Activated T-helper 1 cell treated with anti-CD3 and anti-CD28 coated beads, Interleukin-2, amount 50 U/mL, for 16 hours (primary cell): ENCODE measurements at places on chromosomes 6 and 20.

- DNase-seq: no peak
Observed at GRCh38 chr6:132140189-132140588, 189.0 kb upstream of the CCN2 start.

- DNase-seq: no peak
Observed at GRCh38 chr20:22824077-22824476, 211.0 kb upstream of the SSTR4 start.

DNA sequence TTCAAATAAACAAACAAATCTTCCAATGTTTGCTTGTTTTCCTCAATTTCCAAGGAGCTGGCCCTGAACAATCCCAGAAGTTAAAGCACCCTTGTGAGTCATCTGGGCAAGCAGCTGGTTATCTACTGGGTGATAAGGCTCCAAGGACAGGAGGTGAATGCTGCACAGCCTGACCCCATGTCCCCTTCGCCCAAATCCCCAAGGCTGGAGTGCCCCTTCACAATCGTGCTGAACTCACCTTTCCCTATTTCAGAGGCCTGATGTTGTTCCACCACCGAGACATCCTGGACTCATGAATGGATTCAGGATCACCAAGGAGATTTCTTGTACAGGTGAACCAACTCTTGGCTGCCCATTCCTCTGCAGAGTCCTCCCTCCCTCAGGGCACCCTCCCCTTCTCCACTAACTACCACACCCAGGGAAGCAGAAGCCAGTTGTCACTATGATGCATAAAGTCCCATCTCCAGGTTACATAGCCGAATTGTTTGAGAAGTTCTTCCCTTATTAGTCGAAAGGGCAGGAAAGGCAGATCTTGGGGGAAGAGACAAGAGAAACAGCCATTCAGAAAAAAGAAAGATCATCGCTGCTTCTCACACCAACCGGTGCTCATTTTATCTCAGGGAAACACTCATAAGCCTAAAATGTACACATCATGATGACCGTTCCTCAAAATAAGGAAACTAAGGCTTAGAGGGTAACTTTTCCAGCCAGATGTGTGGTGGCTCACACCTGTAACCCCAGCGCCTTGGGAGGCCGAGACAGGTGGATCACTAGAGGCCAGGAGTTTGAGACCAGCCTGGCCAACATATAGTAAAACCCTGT, 138.8 kb upstream of the RREB1 start:
- DNase-seq: no peak

DNA sequence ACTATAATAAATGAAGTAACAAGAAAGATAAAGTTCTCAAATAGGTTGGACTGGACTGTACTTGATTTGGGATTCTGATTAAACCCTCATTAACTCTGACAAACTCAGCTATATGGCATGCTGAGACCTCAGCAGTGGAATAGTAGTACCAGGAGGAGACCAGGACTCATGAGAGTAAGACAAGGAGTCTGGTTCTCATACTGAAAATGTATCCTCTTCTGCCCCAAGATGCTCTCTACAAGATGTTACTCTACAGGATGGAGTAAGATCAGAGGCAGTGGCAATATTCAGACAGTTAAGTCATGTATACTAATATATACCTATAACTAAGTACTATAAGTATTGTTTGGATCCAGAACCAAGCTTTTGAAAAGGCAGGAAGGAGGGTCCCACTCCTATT, 31.9 kb upstream of the SYNCRIP start:
- DNase-seq: no peak

- DNase-seq: no peak
Observed at GRCh38 chr6:35230950-35231349, 17.2 kb downstream of the SCUBE3 start.

GRCh38 chr6:16787128-16787682, 25.9 kb upstream of the ATXN1 start:
- no peak for DNase-seq

- DNase-seq: peak; percentile 64
Observed at GRCh38 chr6:138109042-138109997, 2.1 kb upstream of the PERP start.

DNA sequence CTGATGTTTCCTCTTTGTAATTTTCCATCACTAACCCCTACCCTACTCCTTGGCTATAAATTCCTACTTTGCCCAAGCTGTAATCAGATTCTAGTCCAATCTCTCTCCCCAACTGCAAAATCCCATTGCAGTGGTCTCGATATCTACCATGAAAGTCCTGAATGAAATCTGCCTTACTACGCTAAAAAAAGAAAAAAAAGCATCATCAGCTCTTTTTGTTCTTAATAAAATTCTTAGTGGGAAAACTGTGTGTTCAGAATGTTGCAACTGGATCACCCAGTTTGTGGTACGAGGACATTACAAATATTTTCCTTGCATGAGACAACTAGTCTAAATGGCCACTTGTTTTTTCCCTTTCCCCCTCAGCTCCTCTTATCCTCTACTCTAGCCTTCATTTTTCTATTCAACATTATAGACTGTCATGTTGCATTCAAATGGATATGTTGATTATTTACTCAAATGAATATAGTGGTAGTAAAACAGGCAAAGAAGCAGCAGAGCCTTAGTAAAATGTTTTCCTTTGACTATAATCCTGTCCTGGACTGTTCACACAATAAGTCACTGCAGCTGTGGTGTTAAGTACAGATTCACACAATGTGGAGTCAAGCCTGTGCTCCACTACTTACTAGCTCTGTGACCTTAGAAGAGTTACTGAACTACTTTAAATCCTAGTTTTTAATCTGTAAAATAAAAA, 527.1 kb upstream of the MARCKS start:
- no peak for DNase-seq

DNA sequence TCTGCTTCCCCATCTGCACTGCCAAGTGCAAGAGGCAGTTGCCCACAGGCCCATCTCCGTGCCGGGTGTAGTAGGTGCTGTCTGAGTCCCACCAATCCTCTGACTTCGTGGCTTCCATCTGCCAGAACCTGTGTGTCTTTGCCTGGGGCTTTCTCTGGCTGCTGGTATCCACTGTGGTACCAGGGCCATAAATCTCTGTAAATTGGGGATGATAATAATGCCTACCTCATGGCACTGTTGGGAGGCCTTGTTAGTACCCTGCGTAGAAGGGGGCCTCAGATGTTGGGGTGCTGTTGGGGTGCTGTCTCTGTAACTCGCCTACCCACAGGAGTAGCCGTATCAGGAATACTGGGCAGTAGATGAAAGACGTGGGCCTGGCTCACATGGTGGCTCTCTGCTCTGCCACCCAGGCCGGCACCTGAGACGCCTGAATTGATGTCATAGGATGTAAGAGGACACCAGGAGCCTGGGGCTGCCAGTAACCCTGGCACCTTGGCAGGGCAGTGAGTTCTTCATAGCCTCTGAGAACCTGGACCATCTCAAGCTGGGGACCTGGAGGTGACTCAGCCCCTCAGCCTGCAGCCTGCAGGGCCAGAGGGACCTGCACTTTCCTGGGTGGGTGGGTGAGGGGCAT, 94.1 kb upstream of the RNF24 start:
- no peak for DNase-seq

DNA sequence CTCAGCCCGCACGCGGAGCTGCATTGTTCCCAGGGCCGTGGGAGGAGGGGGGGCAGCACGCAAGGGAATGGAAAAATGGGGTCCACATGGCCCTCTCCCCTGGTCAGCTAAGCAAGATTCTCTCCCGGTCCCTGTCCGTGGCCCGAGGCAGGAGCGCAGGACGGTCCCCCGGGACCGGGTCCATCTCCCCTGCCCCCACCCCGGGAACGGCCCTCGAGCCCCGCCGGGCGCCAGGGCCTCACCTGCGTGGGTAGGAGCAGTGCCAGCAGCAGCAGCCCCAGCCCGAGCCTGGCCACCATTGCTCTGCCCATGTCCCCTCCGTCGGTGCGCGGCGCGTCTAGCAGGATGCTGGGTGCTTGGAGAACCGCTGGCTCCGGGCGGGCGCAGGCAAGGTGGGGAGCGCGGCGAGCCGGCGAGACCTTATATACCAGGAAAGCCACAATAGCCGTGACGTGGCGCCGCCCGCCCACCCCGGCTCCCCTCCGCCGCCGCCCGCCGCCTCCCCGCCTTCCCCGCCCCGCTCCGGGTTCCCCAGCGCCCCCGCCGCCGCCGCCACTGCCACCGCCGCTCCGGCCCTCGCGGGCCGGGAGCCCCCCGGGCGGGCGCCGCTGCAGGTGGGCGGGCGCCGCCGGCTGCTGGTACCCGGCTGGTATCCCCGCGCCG, at the start of gene CD24:
TSS of gene CD24 (minus strand) at position 394 of the 663 bp plus-strand sequence. CDS start at position 311, 83 bp downstream.
- DNase-seq: no peak

- DNase-seq: no peak
Observed at GRCh38 chr6:20399518-20399917, 2.2 kb upstream of the E2F3 start.

DNA sequence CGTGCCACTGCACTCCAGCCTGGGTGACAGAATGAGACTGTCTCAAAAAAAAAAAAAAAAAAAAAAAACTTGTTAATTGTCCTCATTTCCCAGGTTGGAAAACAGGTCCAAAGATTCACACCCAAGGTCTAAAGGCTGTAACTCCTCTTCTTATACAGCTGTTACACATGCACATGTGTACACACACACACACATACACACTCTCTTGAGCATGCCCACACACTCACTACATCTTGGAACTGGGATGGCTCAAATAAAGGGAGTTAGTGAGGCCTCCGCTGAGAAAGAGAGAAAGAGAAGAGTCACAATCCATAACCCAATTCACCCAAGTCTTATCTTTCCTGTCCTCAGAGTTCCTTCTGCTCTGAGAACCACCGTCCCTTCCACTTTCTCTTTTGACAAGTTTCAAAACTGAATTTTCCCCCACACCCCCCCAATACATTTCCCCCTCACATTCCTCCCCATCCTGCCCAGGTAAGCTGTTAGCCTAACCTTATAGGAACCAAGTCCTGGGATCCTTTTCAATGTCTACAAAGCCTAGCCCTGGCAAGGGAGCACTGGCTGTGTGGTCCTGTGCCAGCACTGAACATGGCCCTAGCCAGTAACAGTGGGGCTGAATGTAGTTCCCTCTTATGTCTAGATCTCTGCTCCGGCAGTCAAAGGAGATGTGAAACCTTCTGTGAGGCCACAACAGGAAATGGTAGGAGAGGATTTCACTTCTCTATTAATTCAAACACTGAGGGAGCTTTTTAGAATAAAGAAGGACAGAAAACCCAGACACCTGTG, 3.2 kb upstream of the HLA-DMB start:
- DNase-seq: no peak

- DNase-seq: no peak
Observed at GRCh38 chr6:45378334-45378926, 696 bp upstream of the SUPT3H start.

DNA sequence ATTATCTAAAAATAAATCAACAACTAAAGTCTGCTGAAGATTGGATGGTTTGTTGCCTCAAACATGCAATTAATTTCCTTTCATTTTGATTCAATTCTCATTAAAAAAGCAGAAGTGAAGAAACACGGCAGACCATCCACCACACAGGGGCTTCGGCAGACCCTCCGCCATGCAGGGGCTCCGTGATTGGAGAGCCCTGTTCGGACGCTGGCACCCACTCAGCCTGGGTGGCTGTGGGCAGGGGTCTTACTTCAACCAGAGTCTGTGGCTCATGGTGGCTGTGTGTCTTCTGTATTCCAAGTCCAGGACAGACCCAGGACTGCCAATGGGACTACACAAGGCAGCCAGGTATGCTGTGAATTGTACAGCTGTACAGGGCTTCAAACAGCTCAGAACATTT, 86.9 kb upstream of the FRMD1 start:
- DNase-seq: no peak

- DNase-seq: no peak
Observed at GRCh38 chr6:20572940-20573339, 38.7 kb downstream of the CDKAL1 start.

GRCh38 chr6:45231660-45232059, 96.5 kb upstream of the RUNX2 start:
- DNase-seq: no peak

- DNase-seq: no peak
Observed at GRCh38 chr6:19663479-19663878, 173.7 kb upstream of the ID4 start.

DNA sequence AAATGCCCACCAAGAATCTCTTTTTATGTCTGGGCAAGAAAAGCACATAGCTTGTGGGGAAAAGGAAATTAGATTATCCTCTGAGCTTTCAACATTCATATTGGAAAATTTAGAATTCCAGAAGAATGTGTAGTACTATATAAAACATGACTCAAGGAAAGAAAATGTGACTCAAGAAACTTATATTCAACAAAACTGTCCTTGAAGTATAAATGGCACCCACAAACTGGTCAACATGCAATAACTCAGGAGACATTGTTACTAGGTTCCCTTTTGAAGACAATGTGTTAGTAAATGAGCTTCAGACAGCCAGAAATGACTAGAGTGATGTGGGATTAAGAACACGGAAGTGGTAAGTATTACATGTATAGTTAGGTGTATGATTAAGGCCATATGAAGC, 26.1 kb upstream of the TINAG start:
- DNase-seq: no peak

DNA sequence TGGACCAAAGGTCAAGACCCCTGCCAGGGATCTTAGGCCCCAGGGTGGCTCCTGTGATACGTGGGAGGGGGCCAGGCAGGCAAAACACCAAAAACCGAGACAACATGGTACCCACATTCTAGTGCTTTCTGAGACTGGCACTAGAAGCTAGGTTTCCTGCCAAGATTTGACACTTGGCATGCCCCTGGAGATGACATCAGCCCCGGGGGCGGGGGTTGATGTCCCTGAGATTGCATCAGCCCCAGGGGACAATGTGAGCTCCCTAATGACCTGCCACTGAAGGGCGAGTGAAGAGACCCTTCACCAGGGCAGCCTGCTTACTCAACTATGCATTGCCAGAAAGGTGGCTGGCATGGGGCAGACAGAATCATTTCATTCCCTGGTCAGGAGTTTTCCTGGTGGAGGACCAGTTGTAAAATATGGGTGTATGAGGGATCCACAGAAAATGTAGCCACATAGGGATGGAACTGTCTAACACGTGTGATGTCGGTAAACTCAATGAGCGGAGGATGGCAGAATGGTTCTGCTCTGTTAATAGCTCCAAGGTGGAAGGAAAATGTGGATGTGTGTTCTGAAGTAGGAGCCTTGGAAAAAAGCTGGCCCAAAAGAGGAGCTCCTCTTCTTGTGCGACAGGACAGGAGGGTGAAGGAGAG, 219.7 kb downstream of the UNC5CL start:
- no peak for DNase-seq

DNA sequence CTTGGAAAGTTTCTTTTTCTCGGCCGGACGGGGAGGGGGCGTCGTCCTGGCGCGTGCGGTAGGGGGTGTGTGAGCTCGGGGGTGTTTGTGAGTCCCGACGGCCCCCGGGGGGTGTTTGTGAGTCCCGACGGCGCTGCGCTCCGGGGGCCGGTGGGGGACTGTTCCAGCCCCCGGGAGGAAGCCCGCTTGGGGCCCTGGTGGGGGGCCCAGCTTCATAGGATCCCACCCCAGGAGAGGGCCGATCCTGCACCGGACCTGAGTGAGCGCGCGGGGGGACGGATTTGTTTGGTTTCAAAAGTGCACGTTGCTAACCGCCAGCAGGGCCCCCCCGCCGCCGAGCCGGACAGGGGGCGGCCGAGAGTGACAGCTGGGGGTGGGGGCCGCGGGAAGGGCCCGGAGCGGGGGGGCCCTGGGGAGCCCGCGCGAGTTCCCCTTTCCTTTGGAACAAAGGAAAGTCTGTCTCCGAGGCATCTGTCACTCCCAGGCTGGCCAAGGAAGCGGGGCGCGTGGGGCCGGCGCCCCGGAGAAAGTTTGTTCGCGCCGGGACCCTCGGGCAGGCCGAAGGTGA, 485 bp downstream of the TGIF2 start:
- DNase-seq: no peak
